ENCODE measurements at places on chromosomes 4 and X. TPM values are rescaled to one million over a fixed set of nuclear protein-coding genes. Genes with fewer than 3 reads are reported as not detected.
A peak's percentile ranks its signal among the peaks of the same experiment; 100 is the strongest.

- DNase-seq: no peak
These were observed 1.6 kb downstream of the HTRA3 start for GRCh38 chr4:8270912-8271815.

DNA sequence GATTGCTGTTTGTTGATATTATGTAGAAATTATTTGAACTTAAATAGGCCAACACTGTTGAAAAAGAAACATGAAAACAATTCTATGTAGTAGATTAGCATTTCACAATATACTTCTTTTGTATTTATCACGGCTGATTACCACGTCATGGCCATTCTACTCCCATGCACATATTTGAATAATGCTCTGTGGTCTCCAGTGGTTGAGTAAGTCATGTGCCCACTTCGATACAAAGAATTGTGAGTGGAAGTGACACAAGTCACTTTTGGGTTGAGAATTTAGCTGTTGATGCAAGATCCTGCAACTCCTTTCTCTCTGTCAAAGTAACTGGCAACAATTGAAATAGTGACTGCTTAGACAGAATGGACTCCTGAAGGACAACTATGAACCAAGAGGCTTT, 6.7 kb upstream of the FSTL5 start:
- DNase-seq: no peak

GRCh38 chr4:81405900-81406401, 65.8 kb downstream of the RASGEF1B start:
- peak; percentile 88 for DNase-seq

- DNase-seq: no peak
These were observed 9.6 kb downstream of the ARSJ start for GRCh38 chr4:113969709-113970334.

- DNase-seq: peak; percentile 27
These were observed 152.8 kb upstream of the ANK2 start for GRCh38 chr4:112896609-112897190.

DNA sequence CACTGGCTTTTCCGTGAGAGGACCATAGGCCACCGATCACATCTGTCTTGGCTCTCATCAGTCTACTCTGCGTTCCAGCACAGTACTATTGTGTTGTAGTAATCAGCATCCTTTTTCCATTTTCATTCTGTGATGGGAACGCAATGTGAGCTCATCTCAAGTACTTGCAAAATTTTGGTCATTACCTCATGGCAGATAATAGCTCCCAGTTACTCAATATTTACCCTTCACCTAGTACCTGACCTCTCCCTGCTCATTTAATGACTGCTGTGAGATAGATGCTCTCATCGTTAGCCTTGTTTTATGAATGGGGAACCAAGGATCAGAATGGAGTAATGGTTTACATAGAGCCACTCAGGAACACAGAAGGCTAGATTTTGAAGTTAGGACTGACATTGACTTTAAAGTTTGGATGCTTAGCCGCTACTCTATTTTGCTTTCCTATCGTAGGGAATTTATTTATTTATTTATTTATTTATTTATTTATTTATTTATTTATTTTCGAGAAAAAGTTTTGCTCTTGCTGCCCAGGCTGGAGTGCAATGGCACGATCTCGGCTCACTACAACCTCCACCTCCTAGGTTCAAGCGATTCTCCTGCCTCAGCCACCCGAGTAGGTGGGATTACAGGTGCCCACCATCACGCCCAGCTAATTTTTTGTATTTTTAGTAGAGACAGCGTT, 6.5 kb upstream of the GPR101 start:
- DNase-seq: no peak

GRCh38 chr4:117479673-117480072, 394.3 kb upstream of the TRAM1L1 start:
- DNase-seq: no peak

- DNase-seq: no peak
These were observed 87.1 kb downstream of the TMEM131L start for GRCh38 chr4:153553155-153553818.

DNA sequence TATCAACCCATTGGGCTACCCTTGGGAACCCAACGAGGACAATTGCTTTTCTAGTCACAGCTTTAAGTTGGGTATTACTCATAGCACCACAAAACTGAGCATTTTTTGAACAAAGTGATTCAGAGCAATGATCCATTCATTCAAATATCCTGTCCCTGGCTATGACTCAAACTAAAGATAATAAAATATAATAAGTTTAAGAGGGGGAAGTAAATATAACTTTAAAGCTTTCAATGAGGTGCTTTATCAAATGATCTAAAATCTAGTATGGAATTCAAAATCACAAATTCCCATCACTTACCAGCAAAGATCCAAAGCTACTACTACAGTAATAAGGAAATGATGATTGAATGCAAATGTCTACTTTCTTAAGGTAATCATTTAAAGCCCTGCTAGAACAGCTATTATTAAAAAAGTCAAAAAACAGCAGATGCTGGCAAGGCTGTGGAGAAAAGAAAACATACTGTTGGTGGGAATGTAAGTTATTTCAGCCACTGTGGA, 39.8 kb upstream of the S100G start:
- no peak for DNase-seq

GRCh38 chrX:71540801-71541200, 7.9 kb downstream of the OGT start:
- DNase-seq: no peak

Gene ADRA2C
- 7.2 TPM for polyA plus RNA-seq

Gene MAGEB17
- 0.22 TPM for polyA plus RNA-seq

Data from left kidney (tissue), 8 donors.